ENCODE measurements at places on chromosomes 16 and 17.

DNA sequence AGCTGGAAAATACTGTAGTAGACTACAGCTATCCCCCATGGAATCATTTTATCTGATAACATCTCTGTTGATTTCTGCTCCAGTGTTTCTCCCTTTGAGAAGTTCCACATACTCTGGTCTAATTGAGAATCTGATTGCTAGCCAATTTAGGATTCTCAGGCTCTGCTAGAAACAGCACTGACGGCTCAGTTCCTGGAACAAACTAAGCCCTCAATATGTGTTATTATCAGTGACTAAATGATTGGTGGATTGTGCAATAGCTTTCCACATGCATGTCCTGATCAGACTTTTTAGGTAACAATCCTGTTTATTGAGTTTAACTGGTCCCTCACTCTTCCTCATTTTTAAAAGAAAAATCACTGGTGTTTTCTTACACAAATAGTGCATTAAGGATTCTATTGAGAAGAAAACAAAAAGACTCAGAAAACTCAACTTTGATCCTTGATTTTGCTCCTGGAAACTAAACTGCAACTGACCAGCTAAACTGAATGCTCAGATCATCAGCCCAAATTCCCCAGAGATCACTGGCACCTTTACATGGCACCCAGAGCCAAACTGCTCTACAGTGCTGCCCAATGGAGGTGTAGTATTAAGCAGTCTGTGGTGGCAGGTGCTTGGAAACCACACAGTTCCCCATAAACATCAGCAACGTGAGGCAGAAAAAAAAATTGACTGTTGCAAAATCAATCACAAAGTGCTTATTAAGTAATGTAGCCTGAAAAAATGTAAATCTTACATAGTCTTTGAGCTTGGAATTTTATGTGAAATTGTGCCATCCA, 423.7 kb downstream of the TOX3 start:
- no peak for DNase-seq

- DNase-seq = no peak
Observed at GRCh38 chr16:20314575-20314974, 12.7 kb downstream of the GP2 start.

- DNase-seq = no peak
Observed at GRCh38 chr17:6249732-6250131, 179.6 kb downstream of the WSCD1 start.

- no peak for DNase-seq
Observed at GRCh38 chr17:72463287-72464102, 342.7 kb downstream of the SOX9 start.

DNA sequence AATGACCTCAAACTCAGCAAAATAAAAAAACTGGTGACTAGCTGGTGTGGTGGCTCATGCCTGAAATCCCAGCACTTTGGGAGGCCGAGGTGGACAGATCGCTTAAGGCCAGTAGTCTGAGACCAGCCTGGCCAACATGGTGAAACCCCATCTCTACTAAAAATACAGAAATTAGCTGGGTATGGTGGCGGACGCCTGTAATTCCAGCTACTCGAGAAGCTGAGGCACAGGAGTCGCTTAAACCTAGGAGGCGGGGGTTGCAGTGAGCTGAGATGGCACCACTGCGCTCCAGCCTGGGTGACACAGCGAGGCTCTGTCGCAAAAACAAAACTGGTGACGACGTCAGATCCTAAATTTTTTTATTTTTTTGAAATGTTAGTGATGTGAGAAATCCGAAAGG, 82.6 kb upstream of the TOB1 start:
- DNase-seq = no peak

GRCh38 chr17:4469552-4469951, 29.1 kb upstream of the SPNS2 start:
- DNase-seq = no peak

- no peak for DNase-seq
Observed at GRCh38 chr17:7363311-7363710, 8.4 kb downstream of the TMEM95 start.

- no peak for DNase-seq
Observed at GRCh38 chr17:27888067-27888466, 5.1 kb downstream of the LYRM9 start.

DNA sequence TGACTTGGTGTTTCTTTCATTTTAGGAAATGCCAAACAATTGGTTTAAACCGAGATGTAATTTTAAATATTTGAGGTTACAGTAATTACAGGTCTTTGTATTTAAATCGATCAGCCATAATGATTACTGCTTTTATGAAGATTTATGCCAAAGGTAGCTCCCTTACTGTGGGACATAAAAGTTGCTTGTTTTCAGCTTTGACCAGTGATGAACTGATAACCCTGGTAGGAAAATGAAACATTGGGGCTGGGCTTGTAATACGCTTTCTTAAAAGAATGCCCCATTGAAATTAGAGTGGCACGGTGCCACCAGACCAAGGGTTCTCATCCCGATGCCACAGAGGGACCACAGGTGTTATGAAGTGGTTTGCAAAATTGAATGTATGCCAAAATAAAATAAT, 7.3 kb downstream of the TNRC6A start:
- no peak for DNase-seq

GRCh38 chr16:87734644-87735043, 31.1 kb downstream of the KLHDC4 start:
- no peak for DNase-seq

- DNase-seq = no peak
Observed at GRCh38 chr16:47017636-47018035, 44.2 kb upstream of the DNAJA2 start.

GRCh38 chr17:79812353-79813258, 15.7 kb upstream of the CBX8 start:
- no peak for DNase-seq

DNA sequence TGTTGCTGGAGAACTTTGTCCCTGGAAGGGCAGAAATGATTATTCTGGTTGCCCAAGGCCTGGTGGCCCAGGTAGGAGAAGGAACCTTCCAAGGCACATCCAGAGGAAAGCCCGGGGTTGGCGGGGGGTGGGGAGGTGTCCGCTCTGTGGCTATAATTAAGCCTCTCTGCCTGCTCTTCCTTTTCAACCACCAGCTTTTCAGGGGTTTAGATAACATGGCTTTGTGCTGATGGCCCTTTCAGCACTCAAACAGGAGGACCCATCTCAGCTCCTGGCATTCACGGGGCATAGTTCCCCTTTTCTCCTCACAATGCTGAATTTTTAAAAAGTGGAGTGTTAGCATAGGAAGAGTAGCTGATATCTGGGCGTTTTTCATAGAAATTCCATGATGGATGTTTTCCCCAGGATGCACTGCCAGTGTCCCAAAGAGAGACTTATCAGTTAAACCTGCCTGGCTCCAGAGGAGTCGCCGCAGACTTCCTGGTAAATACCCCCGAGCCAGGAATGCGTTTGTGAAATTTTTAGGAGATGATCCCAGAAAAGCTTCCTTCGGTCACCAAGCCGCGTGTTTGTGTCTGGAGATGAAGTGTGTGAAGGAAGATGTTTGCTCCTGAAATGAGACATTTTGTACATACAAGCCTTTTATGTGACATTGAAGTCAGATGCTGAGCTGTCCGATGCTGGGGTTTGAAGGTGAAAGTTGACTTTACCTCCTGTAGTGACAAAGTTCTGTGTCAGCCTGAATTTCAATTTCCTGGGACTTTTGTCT, 188.5 kb downstream of the MSI2 start:
- DNase-seq = no peak

DNA sequence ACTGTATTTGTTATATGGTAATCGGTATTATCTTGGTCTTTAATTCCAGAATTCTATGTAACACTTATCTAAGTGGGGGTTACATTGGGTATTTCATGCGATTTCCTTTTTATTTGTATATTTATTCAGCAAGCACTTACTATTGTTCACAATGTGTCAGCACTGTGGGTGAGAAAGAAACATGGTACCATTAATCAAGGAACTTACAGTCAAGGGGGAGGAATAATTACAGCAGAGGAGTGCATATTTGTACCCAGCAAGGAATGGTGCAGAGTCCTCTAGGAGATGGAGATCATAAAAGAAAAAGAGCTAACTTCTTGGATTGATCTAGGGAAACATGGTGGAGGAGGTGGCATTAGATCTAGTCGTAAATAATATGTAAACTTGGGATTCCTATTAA, 117.0 kb upstream of the KCNJ16 start:
- no peak for DNase-seq

- DNase-seq = no peak
Observed at GRCh38 chr16:89139907-89140361, 31.6 kb upstream of the CDH15 start.

- no peak for DNase-seq
Observed at GRCh38 chr17:1083451-1084187, 86.7 kb downstream of the TIMM22 start.

DNA sequence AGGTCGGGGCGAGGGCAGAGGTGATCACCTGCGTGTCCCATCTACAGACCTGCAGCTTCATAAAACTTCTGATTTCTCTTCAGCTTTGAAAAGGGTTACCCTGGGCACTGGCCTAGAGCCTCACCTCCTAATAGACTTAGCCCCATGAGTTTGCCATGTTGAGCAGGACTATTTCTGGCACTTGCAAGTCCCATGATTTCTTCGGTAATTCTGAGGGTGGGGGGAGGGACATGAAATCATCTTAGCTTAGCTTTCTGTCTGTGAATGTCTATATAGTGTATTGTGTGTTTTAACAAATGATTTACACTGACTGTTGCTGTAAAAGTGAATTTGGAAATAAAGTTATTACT, 28.9 kb downstream of the STH start:
- DNase-seq = no peak

DNA sequence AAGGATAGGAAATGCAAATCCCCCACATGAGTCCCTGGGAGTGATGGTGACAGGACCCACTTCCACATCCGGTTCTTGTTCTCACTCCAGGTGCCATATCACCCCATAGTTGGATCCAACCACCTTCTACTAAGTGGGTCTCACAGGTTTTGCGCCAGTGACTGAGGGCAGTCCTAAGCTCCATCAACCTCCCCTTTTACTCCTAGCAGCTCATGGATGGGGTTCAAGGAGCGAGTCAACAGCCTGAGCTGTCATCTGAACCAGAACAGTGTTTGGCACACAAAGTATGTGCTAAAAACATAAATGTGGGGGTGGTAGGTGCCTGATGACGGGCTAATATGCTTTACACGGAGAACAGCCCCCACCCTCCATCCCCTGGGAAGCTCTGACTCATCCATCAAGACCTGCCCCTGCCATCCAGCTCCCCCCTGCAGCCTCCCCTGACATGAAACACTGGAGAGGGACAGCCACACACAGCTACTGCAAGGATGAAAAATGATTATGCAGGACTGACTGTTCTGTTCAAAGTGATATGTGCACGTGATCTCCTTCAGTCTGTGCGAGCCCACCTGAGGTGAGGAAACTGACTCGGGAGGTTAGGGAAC, 143.2 kb upstream of the CDH5 start:
- DNase-seq = no peak

DNA sequence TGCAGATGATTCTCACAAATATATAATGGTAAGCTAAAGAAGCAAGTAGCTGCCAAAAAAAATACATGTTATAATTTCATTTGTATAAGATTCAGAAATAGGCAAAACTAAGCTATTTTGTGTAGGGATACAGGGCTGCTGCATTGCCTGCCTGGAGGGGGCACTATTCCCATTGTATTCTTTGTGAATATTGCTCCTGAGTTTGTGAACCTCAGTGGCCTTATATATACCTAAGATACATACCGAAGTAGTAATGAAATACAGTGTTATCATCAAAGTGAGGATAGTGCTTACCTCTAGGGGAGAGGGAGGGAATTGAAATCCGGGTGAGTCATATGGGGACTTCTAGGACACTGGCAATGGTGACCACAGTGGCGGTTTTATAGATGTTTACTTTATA, 53.5 kb downstream of the C17orf58 start:
- no peak for DNase-seq

DNA sequence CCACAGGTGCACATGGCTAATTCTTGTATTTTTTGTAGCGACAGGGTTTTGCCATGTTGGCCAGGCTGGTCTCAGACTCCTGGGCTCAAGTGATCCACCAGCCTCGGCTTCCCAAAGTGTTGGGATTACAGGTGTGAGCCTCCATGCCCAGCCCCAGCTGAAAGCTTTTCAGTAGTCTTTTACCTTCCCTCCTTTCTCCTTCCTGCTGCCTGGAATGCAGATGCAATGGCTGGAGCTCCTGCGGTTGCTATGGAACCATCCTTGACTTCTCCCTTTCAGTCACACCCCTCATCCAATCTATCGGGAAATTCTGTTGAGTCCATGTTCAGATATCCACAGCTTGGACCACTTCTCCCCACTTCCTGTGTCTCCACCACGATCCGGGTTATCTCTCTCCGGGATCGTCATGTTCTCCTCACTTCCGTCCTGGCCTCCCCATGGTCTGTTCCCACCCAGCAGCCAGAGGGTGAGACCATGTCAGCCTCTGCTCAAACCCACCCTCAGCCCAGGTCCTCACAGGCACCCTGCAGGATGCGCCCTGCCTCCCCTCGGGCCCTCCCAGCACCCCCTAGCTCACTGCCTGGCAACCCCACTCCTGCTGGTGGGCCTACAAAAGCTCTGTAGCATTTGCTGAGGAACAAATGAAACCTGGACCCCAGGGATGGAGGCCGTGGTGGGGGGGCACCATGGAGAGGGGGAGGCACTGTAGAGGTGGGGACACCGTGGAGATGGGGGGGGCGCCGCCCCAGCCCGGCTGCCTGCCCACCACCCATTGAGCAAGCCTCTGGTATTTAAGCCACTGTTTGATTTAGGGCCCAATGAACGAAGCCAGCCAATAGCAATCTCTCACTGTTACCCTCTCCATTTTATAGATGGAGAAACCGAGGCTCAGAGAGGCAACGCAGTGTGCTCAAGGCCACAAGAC, 12.8 kb upstream of the SLC38A10 start:
- DNase-seq = no peak

DNA sequence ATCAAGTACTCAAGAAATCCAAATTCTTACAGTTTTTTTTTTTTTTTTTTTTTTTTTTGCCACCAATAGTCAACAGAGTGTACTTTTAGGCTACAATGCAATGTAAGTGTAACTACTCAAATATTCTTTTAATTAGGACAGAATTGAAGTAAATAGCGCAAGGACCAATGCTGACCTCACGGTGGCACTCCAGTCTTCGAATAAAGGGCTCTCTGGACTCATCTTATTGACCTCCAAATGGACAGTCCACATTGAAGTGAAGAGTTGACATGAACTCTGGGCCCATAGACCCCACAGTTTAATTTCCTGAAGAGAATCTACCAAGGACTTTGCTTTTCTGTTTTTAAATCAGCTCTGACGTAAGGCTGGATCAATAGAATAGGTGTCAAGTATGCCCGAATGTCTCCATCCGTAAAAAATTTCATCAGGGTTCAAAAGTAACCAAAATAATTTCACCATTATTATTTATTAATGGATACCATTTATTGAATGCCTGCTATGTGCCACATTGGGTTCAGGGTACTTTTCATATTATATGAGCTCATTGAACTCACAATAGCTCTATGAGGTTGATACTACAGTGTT, 7.3 kb upstream of the DDX52 start:
- no peak for DNase-seq
